ENCODE measurements at places on chromosomes 4 and X. TPM values are rescaled to one million over a fixed set of nuclear protein-coding genes. Genes with fewer than 3 reads are reported as not detected.
A peak's percentile ranks its signal among the peaks of the same experiment; 100 is the strongest.

DNA sequence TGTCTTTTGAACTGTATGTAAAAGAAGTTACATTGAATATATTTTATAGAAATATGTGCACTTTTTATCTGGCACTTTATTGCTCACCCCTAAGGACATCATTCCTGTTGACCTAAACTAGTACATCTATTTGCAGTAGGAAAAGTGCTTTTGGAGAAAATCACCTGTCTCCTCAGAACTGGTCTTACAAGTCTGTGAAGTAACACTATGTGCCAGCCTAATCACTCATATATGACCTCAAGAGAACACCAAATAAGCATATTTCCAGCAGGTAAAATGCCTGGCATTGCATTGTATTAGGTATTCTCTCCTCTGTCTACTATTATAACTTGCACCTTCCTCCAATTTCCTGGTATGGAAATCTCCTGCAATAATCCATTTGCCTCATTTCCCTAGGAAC is 4.0 kb upstream of the GASK1B start:
- no peak for DNase-seq

- DNase-seq = no peak
These were observed 4.2 kb downstream of the ELF4 start for GRCh38 chrX:130106071-130106470.

GRCh38 chr4:19983072-19983471 is 268.6 kb upstream of the SLIT2 start:
- DNase-seq = no peak

- DNase-seq = no peak
These were observed 46.0 kb upstream of the CLNK start for GRCh38 chr4:10730590-10730989.

NEXMIF gene
- total RNA-seq = 0.48 TPM

- DNase-seq = no peak
These were observed 30.2 kb downstream of the SPINK2 start for GRCh38 chr4:56791316-56791715.

FGB gene
- total RNA-seq = not detected

DNA sequence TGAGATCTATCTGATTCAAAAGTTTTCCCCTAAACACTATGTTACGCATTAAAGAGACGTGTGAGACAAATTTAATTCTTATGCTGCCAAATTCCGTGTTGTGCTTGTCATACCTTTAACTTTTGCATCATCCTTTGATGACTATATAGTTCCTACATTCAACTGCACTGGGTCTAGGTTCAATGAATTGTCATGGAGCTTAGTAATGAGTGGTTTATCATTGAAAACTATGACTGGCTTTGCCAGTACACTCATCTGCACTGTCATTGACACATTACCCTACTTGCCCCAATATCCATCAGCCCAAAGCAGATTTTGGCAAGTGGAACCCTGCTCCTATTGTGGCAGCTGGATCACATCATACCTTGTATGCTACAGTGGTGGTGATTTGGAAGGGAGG is 882.9 kb upstream of the SLIT2 start:
- no peak for DNase-seq

GRCh38 chr4:118772081-118772766 is 63.7 kb downstream of the SEC24D start:
- no peak for DNase-seq

FGF2 gene
- total RNA-seq = 2.0 TPM

DNA sequence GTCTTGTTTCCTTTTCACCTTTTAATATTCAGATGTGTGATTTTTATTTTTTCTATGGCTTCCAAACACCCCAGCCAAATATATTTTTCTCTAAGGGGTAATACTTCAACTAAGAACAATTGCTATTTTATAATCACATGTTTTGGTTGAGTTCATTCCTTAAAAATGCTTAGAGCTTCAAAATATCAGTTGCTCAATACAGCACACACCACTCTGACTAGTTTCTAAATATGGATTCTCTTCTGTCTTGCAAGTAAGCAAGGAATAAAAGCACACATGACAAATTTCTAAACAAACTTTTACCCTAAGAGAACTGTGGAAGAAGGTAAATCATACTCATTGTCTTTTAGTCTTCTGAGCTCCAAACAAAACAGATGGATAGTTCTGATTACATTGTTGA is 27.2 kb downstream of the ANTXR2 start:
- DNase-seq = no peak

- DNase-seq = no peak
These were observed 79.2 kb upstream of the CLCN4 start for GRCh38 chrX:10077425-10078188.

DNA sequence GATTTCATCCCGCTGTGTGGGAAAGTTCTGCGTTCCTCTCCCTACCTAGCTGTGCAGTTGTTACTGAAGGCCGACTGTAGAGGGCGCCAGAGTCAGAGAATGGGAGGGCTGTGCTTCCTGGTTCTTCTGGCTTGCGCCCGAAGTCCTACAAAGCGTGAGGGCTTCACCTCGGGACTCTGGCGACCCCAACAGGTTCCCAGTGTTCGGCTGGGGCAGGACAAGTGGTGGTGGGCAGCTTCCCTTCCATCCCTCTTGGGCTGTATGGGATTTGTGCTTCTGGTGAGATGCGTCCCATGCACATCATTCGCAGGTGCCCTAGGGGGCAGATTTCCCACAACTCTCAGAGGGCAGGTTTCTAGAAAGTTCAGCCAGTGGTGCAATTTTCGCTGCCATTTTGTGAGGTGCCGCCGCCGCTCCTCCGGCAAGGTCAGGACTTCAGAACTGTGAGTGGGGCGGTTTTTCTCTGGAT is 27.3 kb downstream of the CT45A1 start:
- DNase-seq = peak; percentile 47

RAB40A gene
- total RNA-seq = 0.14 TPM

NDST3 gene
- total RNA-seq = not detected

IRS4 gene
- not detected for total RNA-seq

GRCh38 chr4:1293991-1294390 is 4.3 kb downstream of the MAEA start:
- DNase-seq = no peak

Measured in activated naive CD8-positive, alpha-beta T cell treated with anti-CD3 and anti-CD28 coated beads for 36 hours (primary cell).